ENCODE measurements at places on chromosomes 16 and 17. TPM values are rescaled to one million over a fixed set of nuclear protein-coding genes. Genes with fewer than 3 reads are reported as not detected.

GRCh38 chr16:80441935-80442334, 98.9 kb upstream of the DYNLRB2 start:
- DNase-seq = no peak

- no peak for DNase-seq
Observed at GRCh38 chr16:46787909-46788308, 39.8 kb upstream of the MYLK3 start.

GRCh38 chr16:67025210-67025550, 3.8 kb upstream of the CBFB start:
- peak; percentile 28 for DNase-seq

- DNase-seq = no peak
Observed at GRCh38 chr16:64907844-64908243, 214.0 kb downstream of the CDH11 start.

DNA sequence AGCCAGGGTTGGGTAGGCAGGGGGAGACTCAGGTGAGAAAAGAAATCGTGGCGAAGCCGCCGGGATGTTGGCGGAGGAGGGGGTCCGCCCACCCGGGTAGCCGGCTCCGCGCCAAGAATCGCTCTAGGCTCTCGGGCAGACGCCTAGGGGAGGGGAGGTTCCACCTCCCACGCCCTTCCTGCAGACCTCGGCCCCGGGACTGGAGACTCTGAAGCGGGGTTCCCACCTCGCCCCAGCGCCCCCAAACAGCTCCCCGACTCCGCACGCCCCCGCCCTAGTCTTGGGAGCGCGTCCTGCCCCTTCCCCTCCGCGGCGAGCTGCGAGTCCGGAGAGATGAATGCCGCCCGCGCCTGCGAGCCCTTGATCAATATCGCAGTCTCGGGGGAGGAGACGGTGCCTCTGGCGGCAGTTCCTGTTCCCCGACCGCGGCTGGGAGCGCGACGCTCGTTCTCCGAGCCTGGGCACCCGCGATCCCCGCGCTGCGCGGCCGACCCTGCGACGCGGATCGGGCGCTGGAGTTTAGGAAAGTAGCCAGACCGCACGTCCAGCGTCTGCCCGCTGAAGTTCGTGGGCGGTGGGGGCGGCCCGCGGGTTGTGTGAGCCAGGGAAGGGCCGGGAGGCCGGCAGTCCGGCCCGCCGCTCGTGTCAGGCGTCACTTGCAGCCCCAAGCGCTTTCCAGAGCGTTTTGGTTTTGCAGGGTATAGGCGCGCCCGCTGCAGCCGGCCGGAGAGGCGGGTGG, 790 bp downstream of the CRHR1 start:
- DNase-seq = peak; percentile 58

The SRCIN1 gene
- total RNA-seq = not detected

The SLC38A8 gene
- total RNA-seq = not detected

The LITAFD gene
- total RNA-seq = not detected

DNA sequence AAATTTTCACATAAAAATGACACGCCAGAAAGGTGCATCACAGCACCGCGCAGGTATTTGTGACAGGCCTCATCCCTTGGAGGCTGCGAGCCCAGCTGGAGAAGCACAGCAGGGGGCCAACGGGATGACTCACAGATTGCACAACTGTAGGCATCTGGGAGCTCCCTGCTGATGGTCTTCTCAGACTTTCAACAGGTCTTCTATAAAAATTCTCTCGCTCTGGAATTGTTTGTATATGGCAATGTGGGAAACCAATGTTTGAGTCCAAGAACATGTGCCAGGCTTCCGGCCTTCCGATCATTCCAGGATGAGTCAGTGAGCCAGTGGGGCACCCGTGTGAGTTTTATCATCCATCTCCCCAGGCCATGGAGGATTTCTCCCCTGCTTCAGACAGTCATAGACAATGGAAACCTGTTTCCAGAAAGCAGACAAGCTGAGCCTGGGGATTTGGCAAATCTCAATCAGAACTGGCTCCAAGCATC, 24.1 kb upstream of the ADORA2B start:
- no peak for DNase-seq

GRCh38 chr16:71895679-71896365, 491 bp downstream of the IST1 start:
- no peak for DNase-seq

The KIF18B gene
- total RNA-seq = 66.7 TPM

DNA sequence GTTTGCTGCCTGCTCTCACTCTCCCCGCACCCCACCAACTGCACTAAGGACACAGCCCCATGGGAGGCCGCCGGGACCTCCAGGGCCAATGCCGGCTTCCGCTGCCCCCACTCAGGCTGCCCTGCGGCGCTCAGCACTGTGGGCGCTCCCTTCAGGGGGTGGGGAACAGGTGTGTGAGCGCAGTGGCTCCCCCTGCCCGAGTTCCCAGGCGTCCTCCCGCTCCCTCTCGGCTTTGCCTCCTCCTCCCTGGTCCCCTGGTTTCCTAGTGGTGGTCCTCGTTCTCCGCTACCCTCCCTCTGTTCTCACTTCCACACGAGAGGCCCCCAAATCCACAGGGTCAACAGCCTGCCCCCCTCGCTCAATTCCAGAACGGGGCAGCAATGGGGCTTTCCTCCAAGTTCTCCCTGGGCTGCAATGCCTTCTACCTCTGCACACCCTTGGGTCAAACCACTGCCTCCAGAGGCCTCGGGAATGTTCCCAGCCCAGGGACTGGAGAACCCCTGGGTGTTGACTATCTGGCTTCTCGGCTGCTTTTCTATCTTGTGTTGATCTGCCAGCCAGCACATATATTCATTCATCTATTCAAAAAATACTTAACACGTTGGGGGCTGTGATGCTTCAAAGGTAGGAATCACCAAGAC, 9.9 kb downstream of the FOXJ1 start:
- no peak for DNase-seq

The ANKRD40CL gene
- not detected for total RNA-seq

GRCh38 chr17:70074236-70074830, 692 bp upstream of the KCNJ16 start:
- no peak for DNase-seq

The CDK3 gene
- 7.5 TPM for total RNA-seq

GRCh38 chr17:50841949-50842354, 6.6 kb downstream of the WFIKKN2 start:
- peak; percentile 66 for DNase-seq

DNA sequence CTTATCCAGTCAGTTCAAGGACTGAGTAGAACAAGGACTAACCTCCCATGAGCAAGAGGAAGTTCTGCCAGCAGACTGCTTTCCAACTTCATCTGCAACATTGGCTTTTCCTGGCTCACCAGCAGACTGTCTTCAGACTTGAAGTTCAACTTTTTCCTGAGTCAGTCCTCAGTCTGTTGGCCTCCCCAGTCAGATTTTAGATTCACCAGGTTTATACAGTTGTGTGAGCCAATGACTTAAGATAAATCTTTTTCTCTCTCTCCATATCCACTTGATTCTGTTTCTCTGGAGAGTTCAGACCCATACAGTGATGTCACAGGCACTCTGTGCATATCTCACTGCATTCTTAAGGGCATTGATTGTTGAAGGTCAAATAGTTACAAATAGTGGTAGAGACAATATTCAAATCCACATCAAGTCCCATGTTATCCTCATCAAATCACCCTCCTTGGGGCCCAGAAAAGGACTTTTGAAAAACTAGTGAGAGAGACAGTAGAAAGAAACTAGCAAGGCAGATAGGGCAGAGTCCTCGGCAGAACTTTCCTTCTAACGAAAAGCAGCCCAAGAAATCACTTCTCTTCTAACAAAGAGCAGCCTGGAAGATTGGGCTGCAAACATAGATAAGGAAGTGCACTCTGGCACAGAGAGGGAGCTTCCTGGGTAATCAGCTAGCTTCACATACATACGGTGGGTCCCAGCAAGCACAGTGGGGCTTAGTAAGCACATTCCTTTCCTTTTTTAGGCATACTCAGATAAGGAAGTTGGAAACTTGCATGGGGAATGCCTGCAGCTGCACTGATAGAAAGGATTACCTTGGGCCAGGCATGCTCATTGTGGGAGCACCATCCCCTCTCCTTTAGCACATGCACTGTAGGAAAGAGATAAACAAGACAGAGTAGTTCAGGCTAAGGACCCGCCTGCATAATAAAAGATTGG, 132.3 kb upstream of the FAM20A start:
- DNase-seq = no peak

The SOX15 gene
- total RNA-seq = 0.57 TPM

GRCh38 chr17:55437159-55437605, 15.5 kb upstream of the MMD start:
- no peak for DNase-seq

- DNase-seq = no peak
Observed at GRCh38 chr17:29787995-29788394, 142.0 kb downstream of the SSH2 start.

- DNase-seq = peak; percentile 95
Observed at GRCh38 chr17:49496183-49496866, 1.2 kb downstream of the NGFR start.

The SMPD3 gene
- 16.9 TPM for total RNA-seq
